ENCODE measurements at places on chromosomes 13 and 19. TPM values are rescaled to one million over a fixed set of nuclear protein-coding genes. Genes with fewer than 3 reads are reported as not detected.

GRCh38 chr13:112077729-112078128 is 10.8 kb downstream of the SOX1 start:
- DNase-seq, result no peak
- no peaks in the 10 kb centered on the region for H3K4me1 ChIP-seq
- H3K27me3 ChIP-seq, result peaks cover 59% of the 10 kb centered on the region
- H3K36me3 ChIP-seq, result no peaks in the 10 kb centered on the region

- no peak for DNase-seq
- peaks cover 41% of the 10 kb centered on the region for H3K4me1 ChIP-seq
- H3K4me3 ChIP-seq, result no peak overlapping the region
- H3K27ac ChIP-seq, result no peak overlapping the region
These were observed 40.3 kb downstream of the RASL11A start for GRCh38 chr13:27310946-27311345.

UTP14C gene
- total RNA-seq, result 12.1 TPM

EVI5L gene
- total RNA-seq, result 16.3 TPM

KL gene
- total RNA-seq, result not detected

DNA sequence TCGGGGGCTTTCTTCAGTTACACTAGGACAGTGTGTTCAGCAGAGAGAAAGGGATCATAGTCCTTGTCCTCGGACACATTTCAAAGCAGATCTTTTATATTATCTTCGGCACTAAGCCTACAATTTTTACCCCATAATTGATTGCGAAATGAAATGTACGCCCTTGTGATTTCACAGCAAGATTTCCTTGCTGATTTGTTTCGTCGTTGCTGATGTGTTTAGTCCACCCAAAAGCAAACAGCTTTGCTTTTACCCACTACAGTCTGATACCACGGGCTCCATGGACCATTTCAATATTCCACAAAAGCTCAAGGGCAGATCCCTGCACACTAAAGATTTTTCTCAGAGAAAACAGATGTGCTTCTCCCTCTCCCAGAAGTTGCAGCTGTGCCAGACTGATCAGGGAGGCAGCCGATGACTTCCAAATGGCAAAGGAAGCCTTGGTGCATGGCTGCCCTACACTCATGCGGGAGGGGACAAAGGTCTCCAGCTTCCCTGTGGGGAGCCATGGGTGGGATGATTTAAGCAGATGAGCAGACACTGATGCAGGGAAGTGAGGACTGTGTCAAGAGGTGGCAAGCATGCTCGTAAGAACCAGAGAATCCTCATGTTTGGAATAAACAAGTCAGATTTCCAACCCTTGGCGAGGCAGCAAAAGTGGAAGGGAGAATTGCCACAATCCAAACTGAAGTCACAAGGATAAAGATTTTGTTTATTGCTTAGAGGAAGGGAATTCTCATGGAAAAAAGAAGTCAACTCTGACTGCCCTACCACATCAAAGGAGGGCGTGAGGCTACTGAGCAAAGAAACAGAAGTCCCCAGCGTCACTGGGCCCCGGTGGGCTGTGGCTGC is 81.1 kb downstream of the STK24 start:
- peaks cover 28% of the 10 kb centered on the region for H3K4me1 ChIP-seq
- peak; percentile 84 for DNase-seq
- H3K4me3 ChIP-seq, result no peak overlapping the region
- peaks cover 21% of the 10 kb centered on the region for H3K36me3 ChIP-seq

NUMBL gene
- 28.6 TPM for total RNA-seq

GRCh38 chr19:27765912-27766725 is 1446.8 kb downstream of the UQCRFS1 start:
- H3K4me3 ChIP-seq, result no peak overlapping the region
- no peaks in the 10 kb centered on the region for H3K27me3 ChIP-seq
- no peaks in the 10 kb centered on the region for H3K4me1 ChIP-seq
- H3K36me3 ChIP-seq, result no peaks in the 10 kb centered on the region

DNA sequence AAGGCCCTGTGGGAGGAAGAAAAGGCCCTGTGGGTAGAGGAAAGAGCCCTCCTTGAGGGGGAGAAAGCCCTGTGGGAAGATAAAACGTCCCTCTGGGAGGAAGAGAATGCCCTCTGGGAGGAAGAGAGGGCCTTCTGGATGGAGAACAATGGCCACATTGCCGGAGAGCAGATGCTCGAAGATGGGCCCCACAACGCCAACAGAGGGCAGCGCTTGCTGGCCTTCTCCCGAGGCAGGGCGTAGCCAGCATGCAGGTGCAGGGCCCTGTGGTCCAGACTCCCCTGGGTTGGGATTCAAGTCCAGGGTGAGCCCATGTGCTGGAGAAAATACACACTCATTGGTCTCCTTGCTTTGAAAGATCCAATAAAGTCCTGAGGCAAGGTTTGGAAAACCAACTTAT is 4.1 kb downstream of the CCDC70 start:
- no peak for DNase-seq
- H3K4me3 ChIP-seq, result no peak overlapping the region
- H3K27me3 ChIP-seq, result no peaks in the 10 kb centered on the region
- no peaks in the 10 kb centered on the region for H3K36me3 ChIP-seq

- DNase-seq, result peak; percentile 53
- no peak overlapping the region for H3K27ac ChIP-seq
- H3K36me3 ChIP-seq, result no peaks in the 10 kb centered on the region
- no peaks in the 10 kb centered on the region for H3K27me3 ChIP-seq
These were observed 1676.0 kb downstream of the SLITRK1 start for GRCh38 chr13:82206241-82206640.

MEIOSIN gene
- not detected for total RNA-seq

GRCh38 chr19:28519218-28519779 is 693.7 kb downstream of the UQCRFS1 start:
- H3K36me3 ChIP-seq, result no peaks in the 10 kb centered on the region
- H3K4me3 ChIP-seq, result no peak overlapping the region
- no peak for DNase-seq
- no peaks in the 10 kb centered on the region for H3K27me3 ChIP-seq
- no peaks in the 10 kb centered on the region for H3K4me1 ChIP-seq

UHRF1 gene
- total RNA-seq, result 65.8 TPM

- H3K27me3 ChIP-seq, result no peaks in the 10 kb centered on the region
- H3K4me3 ChIP-seq, result no peak overlapping the region
- no peak overlapping the region for H3K27ac ChIP-seq
- DNase-seq, result no peak
- H3K36me3 ChIP-seq, result no peaks in the 10 kb centered on the region
These were observed 76.3 kb downstream of the PEG3 start for GRCh38 chr19:56764196-56764695.

DNA sequence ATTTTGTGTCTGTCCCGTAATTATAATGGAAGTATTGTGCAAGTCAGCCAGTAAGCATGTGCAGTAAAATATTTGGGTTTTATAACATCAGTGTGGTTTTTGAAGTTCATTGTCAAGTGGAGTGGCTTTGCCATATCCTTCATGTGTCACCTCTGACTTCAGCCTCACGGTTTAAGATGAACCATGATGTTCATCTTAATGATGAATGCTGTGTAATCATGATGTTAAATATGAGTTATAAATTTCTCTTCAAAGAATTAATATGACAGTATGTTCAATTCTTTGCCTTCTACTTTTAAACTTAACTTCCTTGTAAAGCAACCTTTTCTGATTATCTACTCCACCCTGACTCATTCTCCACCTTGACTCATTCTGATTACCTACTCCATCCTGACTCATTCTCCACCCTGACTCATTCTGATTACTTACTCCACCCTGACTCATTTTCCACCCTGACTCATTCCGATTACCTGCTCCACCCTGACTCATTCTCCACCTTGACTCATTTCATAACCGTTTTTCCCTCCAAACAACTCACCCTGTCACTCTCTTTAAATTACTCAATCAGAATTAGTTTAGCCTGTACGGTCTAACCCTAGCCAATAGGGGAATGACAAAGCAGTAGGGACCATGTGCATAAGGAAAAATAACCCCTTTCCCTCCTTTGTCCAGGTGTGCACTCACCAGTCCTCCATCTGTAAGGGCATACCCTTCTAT is 50.3 kb upstream of the ANKRD10 start:
- H3K4me1 ChIP-seq, result peaks cover 50% of the 10 kb centered on the region
- H3K27me3 ChIP-seq, result no peaks in the 10 kb centered on the region
- peak overlapping the region; percentile 87 for H3K27ac ChIP-seq
- peaks cover 4% of the 10 kb centered on the region for H3K36me3 ChIP-seq

DNA sequence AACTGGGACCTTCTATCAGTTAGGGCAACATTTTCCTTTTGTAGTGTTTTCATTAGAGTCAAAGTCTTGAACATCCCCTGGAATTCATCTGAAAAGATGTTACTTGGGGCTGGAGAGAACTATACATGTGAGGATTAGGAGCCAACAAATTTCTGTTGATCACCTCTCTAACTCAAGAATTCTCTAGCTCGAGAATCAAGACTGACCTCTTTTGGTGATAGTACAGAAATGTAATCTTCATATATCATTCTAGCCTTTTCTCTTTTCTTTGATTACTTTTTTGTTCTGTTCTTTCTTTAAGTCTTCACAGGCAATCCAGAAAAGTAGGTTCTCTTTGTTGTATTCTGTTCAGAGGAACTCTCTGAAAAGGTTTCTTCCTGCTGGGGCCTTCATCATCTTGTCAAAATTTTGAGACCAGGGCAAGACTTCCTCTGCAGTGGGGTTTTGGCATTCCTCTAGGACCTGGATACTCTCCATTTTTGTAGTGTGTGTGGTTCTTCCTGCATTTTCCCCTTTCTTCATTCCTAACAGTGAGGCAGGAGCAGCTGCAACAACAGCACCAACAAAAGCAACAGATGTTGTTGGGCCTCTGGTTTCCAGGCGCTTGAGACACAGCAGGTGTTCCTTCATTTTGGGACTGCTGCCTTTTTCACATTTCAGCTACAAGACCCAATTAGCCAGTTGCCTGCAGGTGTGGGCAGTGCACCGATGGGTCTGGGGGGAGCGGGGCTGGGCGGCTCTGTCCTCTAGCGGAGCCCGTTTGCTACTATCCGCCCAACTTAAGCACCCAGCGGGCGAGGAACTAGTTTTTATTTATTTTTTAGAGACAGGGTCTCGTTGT is 26.2 kb downstream of the ELF1 start:
- DNase-seq, result no peak
- H3K36me3 ChIP-seq, result no peaks in the 10 kb centered on the region
- H3K4me3 ChIP-seq, result no peak overlapping the region
- H3K27me3 ChIP-seq, result no peaks in the 10 kb centered on the region

GRCh38 chr19:45215391-45216191 is 29.6 kb downstream of the EXOC3L2 start:
- no peaks in the 10 kb centered on the region for H3K36me3 ChIP-seq
- no peak overlapping the region for H3K4me3 ChIP-seq
- no peak for DNase-seq
- H3K27me3 ChIP-seq, result peaks cover 41% of the 10 kb centered on the region
- H3K27ac ChIP-seq, result no peak overlapping the region

GRCh38 chr13:22110368-22110767 is 439.5 kb downstream of the FGF9 start:
- H3K4me3 ChIP-seq, result no peak overlapping the region
- no peaks in the 10 kb centered on the region for H3K36me3 ChIP-seq
- DNase-seq, result no peak
- peaks cover 17% of the 10 kb centered on the region for H3K4me1 ChIP-seq
- H3K27me3 ChIP-seq, result no peaks in the 10 kb centered on the region

KLK10 gene
- total RNA-seq, result not detected

- peak overlapping the region; percentile 43 for H3K27ac ChIP-seq
- no peaks in the 10 kb centered on the region for H3K36me3 ChIP-seq
- peaks cover 20% of the 10 kb centered on the region for H3K4me1 ChIP-seq
- H3K27me3 ChIP-seq, result no peaks in the 10 kb centered on the region
- no peak overlapping the region for H3K4me3 ChIP-seq
These were observed 20.3 kb downstream of the LNX2 start for GRCh38 chr13:27599845-27600553.

RBM42 gene
- 106 TPM for total RNA-seq

DNA sequence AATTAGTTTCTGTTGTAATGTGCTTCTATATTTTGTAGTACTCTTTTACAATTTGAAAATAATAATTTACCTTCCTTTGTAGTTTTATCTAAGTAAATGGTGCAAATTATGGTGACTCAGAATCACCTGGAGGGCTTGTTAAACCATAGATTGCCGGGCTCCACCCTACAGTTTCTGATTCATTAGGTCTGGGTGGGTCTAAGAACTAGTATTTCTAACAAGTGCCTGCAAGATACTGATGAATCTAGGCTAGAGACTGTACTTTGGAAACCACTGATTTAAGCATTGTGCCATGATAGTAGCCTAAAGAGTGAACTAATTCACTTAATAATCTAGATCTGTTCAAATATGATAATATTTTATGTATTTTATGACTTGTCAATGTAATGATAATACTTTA is 437.4 kb upstream of the SPRY2 start:
- no peaks in the 10 kb centered on the region for H3K4me1 ChIP-seq
- no peak overlapping the region for H3K27ac ChIP-seq
- H3K27me3 ChIP-seq, result no peaks in the 10 kb centered on the region
- H3K4me3 ChIP-seq, result no peak overlapping the region
- DNase-seq, result no peak
- H3K36me3 ChIP-seq, result no peaks in the 10 kb centered on the region

DNA sequence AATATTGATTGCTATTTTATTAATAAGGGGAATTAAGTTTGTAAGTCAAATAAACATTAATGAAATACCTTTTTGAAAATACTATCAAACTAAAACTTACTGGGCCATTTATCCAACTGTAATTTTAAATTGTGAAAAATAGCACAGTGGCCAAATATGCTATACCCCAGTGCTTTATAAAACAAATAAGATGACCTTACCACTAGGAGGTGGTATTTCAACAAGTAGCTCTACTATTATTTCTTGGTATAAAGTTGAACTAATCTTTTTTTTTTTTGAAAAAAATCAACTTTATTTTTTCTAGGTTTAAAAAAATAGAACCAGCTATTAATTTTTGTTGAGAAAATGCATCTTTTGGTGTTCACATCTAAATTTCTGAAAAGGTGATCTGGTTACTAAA is 14.7 kb downstream of the LACC1 start:
- no peak overlapping the region for H3K27ac ChIP-seq
- no peak for DNase-seq
- no peak overlapping the region for H3K4me3 ChIP-seq
- no peaks in the 10 kb centered on the region for H3K27me3 ChIP-seq
- peaks cover 11% of the 10 kb centered on the region for H3K4me1 ChIP-seq

RASAL3 gene
- total RNA-seq, result not detected

- H3K4me1 ChIP-seq, result peaks cover 6% of the 10 kb centered on the region
- H3K27me3 ChIP-seq, result peaks cover 23% of the 10 kb centered on the region
- DNase-seq, result no peak
These were observed 5.9 kb downstream of the RTBDN start for GRCh38 chr19:12828494-12828893.

DNA sequence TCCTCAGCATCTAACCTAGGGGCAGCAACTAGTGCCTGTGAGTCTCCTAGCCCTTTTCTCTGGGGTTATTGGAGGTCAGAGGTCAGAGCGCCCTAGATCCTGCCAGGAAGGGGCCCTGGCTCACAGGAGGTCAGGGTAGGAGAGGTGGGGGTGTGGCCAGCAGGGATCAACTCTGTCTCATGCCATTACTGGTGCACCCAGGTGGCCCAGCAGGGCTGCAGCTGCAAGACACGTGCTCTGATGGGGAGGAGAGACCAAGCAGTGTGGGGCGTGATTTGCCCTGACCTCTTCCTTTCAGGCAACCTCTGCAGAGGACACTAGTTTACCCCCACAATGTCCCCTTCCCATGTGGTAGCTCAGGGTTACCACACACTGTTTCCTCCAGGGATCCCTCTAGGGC is 73.3 kb upstream of the ZNF30 start:
- H3K4me1 ChIP-seq, result no peaks in the 10 kb centered on the region
- no peaks in the 10 kb centered on the region for H3K36me3 ChIP-seq
- H3K4me3 ChIP-seq, result no peak overlapping the region

GRCh38 chr19:17831419-17831888 is 10.1 kb upstream of the INSL3 start:
- H3K4me3 ChIP-seq, result no peak overlapping the region
- no peak for DNase-seq
- no peak overlapping the region for H3K27ac ChIP-seq
- H3K27me3 ChIP-seq, result no peaks in the 10 kb centered on the region

All from SJSA1 (cell line).